Activated T-helper 17 cell treated with anti-CD3 and anti-CD28 coated beads, Interleukin-2, amount 50 U/mL, for 72 hours (primary cell): ENCODE measurements at places on chromosomes 3 and 15. TPM values are rescaled to one million over a fixed set of nuclear protein-coding genes. Genes with fewer than 3 reads are reported as not detected.

Gene LYZL4
- total RNA-seq: not detected

Gene LRRIQ4
- total RNA-seq: 0.13 TPM

Gene WWTR1
- total RNA-seq: 1.8 TPM

Gene GUCA1C
- not detected for total RNA-seq

Gene ACAD11
- total RNA-seq: 20.2 TPM

Gene CCDC191
- 1.4 TPM for total RNA-seq

- H3K4me3 ChIP-seq: no peak overlapping the region
- no peaks in the 10 kb centered on the region for H3K27me3 ChIP-seq
- ATAC-seq: no peak
- H3K4me1 ChIP-seq: no peaks in the 10 kb centered on the region
- no peak overlapping the region for H3K27ac ChIP-seq
These were observed 136.2 kb downstream of the LRTM1 start for GRCh38 chr3:54791501-54792156.

GRCh38 chr3:64974401-64974800, 286.6 kb upstream of the ADAMTS9 start:
- H3K36me3 ChIP-seq: no peaks in the 10 kb centered on the region

GRCh38 chr15:92083190-92083589, 229.7 kb downstream of the SLCO3A1 start:
- H3K27me3 ChIP-seq: no peaks in the 10 kb centered on the region
- ATAC-seq: no peak
- H3K36me3 ChIP-seq: no peaks in the 10 kb centered on the region
- H3K4me1 ChIP-seq: peaks cover 4% of the 10 kb centered on the region

- peak; percentile 58 for ATAC-seq
- no peak overlapping the region for H3K4me3 ChIP-seq
- peaks cover 21% of the 10 kb centered on the region for H3K4me1 ChIP-seq
- H3K27me3 ChIP-seq: no peaks in the 10 kb centered on the region
- H3K36me3 ChIP-seq: peaks cover 90% of the 10 kb centered on the region
These were observed 65.1 kb downstream of the PBRM1 start for GRCh38 chr3:52620580-52620979.

- H3K27me3 ChIP-seq: no peaks in the 10 kb centered on the region
- H3K27ac ChIP-seq: no peak overlapping the region
- H3K4me1 ChIP-seq: peaks cover 22% of the 10 kb centered on the region
- no peak overlapping the region for H3K4me3 ChIP-seq
- no peak for ATAC-seq
- H3K36me3 ChIP-seq: no peaks in the 10 kb centered on the region
These were observed 42.9 kb downstream of the FNDC3B start for GRCh38 chr3:172082269-172082668.

- no peak for ATAC-seq
- H3K4me3 ChIP-seq: no peak overlapping the region
- no peaks in the 10 kb centered on the region for H3K36me3 ChIP-seq
- no peaks in the 10 kb centered on the region for H3K27me3 ChIP-seq
- H3K27ac ChIP-seq: no peak overlapping the region
These were observed 24.4 kb downstream of the POLR2M start for GRCh38 chr15:57730876-57731275.

GRCh38 chr3:42790714-42791229, 13.5 kb downstream of the HIGD1A start:
- H3K27ac ChIP-seq: peak overlapping the region; percentile 3
- no peak overlapping the region for H3K4me3 ChIP-seq
- H3K36me3 ChIP-seq: peaks cover 60% of the 10 kb centered on the region

- no peak overlapping the region for H3K27ac ChIP-seq
- no peak for ATAC-seq
These were observed 1134.1 kb downstream of the EPHA3 start for GRCh38 chr3:90241481-90241880.

DNA sequence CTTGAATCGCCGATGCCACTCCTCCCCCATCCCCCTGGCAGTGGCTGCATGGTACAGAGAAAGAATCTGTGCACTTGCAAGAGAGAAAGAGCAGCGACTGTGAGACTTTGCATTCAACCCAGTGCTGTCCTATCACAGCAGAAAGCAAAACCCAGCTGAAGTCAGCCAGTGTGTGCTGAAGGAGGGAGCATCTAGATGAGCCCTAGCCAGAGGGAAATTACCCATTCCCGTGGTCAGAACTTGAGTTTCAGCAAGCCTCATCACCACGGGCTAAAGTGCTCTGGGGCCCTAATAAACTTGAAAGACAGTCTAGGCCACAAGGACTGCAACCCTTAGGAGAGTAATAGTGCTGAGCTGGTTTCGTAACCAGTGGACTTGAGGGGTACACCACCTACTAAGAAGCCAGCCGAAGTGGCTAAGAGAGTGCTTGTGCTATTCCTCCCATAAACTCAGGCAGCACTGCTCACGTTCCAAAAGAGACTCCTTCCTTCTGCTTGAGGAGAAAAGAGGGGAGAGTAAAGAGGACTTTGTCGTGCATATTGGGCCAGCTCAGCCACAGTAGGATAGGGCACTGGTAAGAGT, 15.2 kb upstream of the PIK3R4 start:
- H3K27me3 ChIP-seq: peaks cover 19% of the 10 kb centered on the region
- no peak overlapping the region for H3K4me3 ChIP-seq
- ATAC-seq: no peak
- no peak overlapping the region for H3K27ac ChIP-seq
- H3K36me3 ChIP-seq: no peaks in the 10 kb centered on the region
- H3K4me1 ChIP-seq: no peaks in the 10 kb centered on the region

DNA sequence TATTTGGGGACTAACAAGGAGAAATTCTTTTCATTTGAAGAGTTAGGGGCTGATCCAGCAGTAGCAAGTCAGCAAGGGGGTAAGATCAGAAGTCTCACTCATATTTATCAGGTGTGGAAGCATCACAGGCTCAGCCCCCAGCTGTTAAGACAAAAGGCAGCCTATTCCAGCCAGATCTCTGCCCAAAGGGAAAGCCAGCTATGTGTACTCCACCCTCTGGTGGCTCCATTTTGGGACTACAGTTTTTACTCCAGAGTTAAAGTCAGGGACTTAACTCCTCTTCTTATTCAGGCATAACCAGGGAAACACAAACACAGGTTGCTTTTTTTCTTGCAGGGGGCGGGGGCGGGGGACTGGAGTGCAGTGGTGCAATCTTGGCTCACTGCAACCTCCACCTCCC, 19.2 kb downstream of the UBP1 start:
- H3K36me3 ChIP-seq: peaks cover 92% of the 10 kb centered on the region
- no peak for ATAC-seq
- H3K4me1 ChIP-seq: peaks cover 17% of the 10 kb centered on the region
- no peaks in the 10 kb centered on the region for H3K27me3 ChIP-seq

- H3K36me3 ChIP-seq: no peaks in the 10 kb centered on the region
- H3K27ac ChIP-seq: no peak overlapping the region
- no peak overlapping the region for H3K4me3 ChIP-seq
- H3K27me3 ChIP-seq: no peaks in the 10 kb centered on the region
These were observed 17.6 kb upstream of the SLC4A7 start for GRCh38 chr3:27501759-27502158.

GRCh38 chr3:98986073-98986472, 84.6 kb upstream of the DCBLD2 start:
- no peaks in the 10 kb centered on the region for H3K4me1 ChIP-seq
- peaks cover 3% of the 10 kb centered on the region for H3K27me3 ChIP-seq
- no peak for ATAC-seq
- H3K27ac ChIP-seq: no peak overlapping the region
- H3K36me3 ChIP-seq: no peaks in the 10 kb centered on the region

DNA sequence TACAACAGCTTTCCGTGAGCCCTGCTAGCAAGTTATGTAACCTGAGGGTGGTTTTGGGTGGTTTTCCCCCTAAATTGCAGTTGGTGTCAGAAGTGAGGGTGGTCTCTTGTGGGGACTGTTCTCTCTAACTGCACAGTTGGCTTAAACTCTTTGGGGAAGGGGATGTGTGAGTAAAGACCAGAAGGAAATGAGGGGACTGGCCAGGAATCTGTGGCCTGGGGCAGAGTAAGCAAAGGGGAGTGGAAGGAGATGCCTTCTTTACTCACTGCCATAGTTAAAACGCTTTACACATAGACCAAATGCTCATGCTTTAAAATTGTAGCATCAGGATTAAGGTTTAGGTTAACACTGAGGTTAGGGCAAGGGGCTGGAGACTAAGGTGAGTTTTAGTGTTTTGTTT, 21.2 kb upstream of the XIRP1 start:
- no peak overlapping the region for H3K4me3 ChIP-seq
- no peaks in the 10 kb centered on the region for H3K36me3 ChIP-seq
- H3K27me3 ChIP-seq: peaks cover 4% of the 10 kb centered on the region
- ATAC-seq: no peak
- H3K4me1 ChIP-seq: peaks cover 6% of the 10 kb centered on the region
- H3K27ac ChIP-seq: no peak overlapping the region

- no peaks in the 10 kb centered on the region for H3K4me1 ChIP-seq
- no peak overlapping the region for H3K4me3 ChIP-seq
- no peak for ATAC-seq
These were observed 185.8 kb upstream of the UBE3A start for GRCh38 chr15:25624504-25625177.

GRCh38 chr3:72490688-72491435, 357.4 kb downstream of the SHQ1 start:
- no peak for ATAC-seq
- H3K27ac ChIP-seq: no peak overlapping the region
- H3K4me1 ChIP-seq: peaks cover 18% of the 10 kb centered on the region
- no peaks in the 10 kb centered on the region for H3K27me3 ChIP-seq

DNA sequence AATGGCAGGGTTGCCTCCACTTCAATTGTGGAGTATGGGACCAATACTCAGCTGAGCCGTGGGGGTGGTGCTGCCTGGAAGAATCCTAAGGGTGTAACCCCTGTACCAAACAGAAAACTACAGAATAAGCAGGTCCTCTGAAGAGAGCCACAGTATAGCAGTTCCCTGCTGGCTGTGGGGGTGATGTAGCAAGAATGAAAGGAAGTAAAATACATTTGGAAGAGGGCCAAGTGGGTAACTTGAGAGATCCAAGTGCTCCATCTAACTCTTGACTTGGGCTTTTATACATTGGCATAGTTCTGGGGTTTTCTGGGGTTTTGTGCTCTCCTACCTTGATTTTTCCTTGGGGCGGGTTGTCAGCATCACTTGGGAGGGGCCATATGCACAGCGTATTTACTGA, 341.4 kb downstream of the OTOL1 start:
- no peaks in the 10 kb centered on the region for H3K27me3 ChIP-seq
- no peak for ATAC-seq
- no peaks in the 10 kb centered on the region for H3K36me3 ChIP-seq
- no peak overlapping the region for H3K27ac ChIP-seq
- no peak overlapping the region for H3K4me3 ChIP-seq

- H3K4me1 ChIP-seq: no peaks in the 10 kb centered on the region
- H3K36me3 ChIP-seq: no peaks in the 10 kb centered on the region
- no peaks in the 10 kb centered on the region for H3K27me3 ChIP-seq
- H3K4me3 ChIP-seq: no peak overlapping the region
These were observed 790.4 kb downstream of the GRM7 start for GRCh38 chr3:7651274-7651673.

DNA sequence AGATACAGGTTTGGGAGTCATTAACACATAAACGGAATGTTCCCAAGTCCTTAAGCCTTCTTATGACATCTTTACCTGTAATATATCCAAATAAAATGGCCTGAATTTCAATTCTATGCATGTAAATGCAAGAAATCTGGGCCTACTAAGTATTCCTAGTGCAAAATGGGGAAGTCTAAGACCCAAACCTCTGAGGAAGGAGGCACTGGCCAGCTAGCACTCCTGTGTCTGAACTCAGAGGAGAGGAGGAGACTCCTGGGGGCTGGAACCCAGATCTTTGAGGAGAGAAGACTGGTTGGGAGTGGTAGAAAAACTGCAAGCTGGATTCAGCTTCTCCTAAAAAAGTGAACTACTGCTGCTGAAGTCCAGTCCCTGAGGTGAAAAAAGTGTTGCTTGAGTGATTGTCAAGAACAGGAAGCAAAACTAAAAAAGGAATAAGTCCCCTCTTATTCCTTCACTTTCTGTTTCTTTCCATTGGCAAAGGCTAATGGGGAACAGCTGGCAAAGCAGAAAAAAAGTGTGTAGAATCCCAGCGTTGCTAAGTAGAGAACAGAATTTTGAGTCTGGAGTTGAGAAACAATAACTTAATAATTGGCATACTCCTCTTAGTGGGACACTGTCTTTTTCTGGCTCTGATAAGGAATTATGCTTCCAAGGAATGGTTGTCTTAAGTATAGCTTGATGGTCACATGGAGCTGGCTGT, 54.8 kb upstream of the ATP2C1 start:
- no peak overlapping the region for H3K4me3 ChIP-seq
- no peaks in the 10 kb centered on the region for H3K4me1 ChIP-seq
- no peak overlapping the region for H3K27ac ChIP-seq
- no peaks in the 10 kb centered on the region for H3K36me3 ChIP-seq

- no peaks in the 10 kb centered on the region for H3K4me1 ChIP-seq
- no peaks in the 10 kb centered on the region for H3K36me3 ChIP-seq
- ATAC-seq: no peak
- H3K27me3 ChIP-seq: peaks cover 15% of the 10 kb centered on the region
These were observed 93.7 kb upstream of the TSC22D2 start for GRCh38 chr3:150314248-150315004.
